Fibroblast of skin of right biceps (primary cell): ENCODE measurements at places on chromosomes 12 and 14.
A peak's percentile ranks its signal among the peaks of the same experiment; 100 is the strongest.

DNA sequence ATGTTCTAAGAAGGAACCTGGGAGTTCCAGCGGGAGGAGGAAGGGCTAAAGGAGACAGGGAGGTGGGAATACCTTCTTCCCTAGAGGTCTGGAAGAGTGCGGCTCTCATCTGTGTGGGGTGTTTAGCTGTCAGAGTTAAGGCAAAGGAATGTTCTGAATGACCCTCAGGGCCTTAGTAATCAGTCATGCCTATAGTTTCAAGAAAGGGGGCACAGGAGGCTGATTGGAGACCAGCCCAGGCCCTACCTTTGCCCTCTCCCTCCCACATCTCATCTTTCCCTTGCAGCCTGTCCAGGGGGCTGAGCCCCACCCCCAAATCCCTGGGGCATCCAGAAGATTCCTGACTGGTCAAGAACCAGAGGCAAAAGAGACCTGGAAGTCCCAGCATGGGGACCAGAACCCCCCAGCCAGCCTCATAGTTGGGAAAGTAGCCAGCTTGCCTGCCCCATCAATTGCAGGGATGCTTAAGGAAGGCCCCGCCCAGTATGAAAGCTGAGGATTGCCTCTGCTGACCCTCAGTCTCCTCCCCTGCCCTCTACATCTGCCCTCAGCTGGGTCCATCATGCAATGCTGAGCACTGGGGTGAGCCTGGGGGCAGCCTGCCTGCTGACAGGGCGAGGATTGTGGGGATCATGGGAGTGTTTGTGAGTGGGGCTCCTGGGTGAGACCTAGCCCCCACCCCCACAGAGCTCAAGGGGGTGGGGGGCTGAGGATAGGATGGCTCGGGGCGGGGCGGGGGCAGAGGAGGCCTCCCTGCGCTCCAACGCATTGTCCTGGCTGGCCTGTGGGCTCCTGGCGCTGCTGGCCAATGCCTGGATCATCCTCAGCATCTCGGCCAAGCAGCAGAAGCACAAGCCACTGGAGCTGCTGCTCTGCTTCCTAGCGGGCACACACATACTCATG, 1.8 kb downstream of the GPR162 start:
- DNase-seq: no peak

DNA sequence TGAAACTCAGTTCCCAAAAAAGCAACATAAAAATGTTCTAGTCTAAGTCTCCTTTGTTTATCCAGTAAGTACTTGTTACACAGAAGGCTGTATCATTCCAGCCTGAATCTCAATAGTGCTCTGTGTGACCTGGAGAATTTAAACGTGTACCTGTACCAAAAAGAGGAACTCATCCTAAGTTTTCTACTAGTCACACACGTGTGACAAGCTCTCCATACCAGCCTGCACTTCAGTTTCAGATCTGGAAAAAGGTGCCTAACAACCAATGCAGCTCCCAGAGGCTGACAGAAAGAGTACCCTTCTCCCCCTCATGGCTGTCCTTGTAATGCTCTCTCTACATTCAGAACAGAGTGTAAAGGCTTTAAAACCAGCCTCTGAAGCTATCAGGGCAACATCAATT, 27.4 kb downstream of the PPM1H start:
- no peak for DNase-seq

DNA sequence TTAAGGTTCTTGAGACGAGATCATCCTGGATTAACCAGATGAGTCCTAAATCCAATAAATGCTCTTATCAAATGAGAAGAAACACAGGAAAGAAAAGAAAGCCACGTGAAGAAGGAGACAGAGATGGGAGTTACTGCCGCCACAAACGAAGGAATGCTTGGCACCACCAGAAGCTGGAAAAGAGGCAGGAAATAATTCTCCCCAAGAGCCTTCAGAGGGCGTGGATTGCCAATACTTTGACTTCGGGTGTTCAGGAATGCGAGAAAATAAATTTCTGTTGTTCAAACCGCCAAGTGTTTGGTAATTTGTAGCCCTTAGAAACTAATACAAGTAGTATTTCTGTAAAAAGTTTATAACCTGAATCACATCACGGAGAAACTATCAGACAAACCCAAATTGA, 31.3 kb downstream of the ABCD2 start:
- DNase-seq: no peak

DNA sequence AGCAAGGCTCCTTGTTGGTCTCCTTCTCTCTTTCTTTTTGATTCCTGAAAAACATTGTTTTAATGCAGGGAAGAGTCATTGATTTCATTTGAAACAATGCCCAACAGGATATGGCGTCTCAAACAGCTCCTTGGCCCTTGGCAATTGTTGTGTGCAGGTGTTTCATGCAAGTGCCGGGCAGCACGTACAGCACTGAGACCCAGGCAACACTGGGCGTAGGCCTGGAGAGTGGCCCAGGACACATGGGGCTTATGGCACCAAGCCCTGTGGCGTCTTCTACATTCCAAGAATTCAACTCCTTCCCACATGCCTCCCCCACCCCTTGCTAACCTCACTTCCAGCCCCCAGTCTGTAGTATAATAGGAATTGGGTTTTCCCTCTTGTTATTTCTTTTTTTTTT, 230.4 kb downstream of the SPTSSA start:
- DNase-seq: no peak

DNA sequence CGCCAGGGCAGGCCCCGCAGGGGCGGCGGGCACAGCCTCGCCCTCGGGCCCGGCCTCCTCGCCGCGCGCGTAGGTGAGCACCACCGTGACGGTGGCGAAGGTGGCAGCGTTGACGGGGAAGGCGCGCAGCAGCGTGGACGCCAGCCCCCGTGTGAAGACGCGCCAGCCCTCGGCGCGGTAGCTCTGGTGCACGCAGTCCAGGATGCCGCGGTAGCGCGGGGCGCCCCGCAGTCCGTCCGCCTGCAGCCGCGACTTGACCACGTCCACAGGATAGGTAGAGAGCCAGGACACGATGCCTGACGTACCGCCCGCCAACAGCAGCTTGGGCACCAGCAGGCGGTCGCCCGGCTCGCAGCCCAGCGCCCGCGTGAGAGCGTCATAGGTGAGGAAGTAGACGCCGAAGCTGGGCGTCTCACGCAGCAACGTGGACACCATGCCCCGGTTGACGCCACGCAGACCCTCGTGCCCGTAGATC, 13.9 kb downstream of the SLC25A29 start:
- DNase-seq: no peak

GRCh38 chr14:104151566-104152245, 13.3 kb downstream of the KIF26A start:
- DNase-seq: no peak

- DNase-seq: no peak
These were observed 3.2 kb downstream of the DGLUCY start for GRCh38 chr14:91116913-91117588.

DNA sequence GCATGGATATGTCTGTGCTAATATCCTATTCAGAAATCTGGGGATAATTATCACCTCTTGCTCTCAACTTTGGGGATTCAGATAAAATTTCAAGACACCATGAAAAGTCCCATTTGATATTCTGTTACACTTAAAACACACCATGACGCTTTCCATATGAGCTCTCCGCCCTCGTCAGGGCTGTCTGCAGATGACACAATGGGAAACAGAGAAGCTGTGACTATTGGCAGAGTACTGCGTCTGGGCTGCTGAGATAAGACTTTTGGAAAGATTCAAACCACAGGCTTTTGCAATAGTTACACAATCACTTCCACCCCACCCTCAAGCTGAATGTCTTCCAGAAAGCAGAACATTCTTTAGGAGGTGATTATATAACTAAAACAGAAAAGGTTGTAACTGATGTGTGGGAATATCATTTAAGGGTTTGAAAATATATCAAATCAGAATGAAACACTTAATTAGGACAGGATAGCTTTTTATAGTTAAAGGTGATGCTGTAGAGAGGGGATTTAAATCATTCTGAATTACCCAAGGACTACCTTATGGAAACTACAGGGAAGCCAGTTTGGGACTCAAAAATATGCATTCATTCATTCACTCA, 75.3 kb upstream of the TMPO start:
- peak; percentile 96 for DNase-seq

DNA sequence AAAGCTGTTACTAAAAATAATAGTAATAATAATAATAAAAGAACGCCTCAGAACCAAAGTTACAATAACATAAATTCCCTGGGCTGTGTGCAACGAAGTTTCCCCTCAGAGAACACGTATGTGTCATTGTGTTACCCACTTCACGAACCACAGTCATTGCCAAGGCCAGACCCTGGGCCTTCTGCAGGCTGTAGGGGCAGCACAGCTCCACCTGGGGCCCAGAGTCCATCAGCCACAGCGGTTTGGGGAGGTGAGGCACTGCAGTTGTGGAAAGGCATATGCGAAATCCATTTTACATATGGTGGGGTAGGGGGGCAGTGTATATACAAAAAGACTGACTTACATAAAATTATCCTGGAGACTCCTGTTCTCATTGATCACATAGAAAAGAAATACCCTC, 56.1 kb downstream of the ESR2 start:
- no peak for DNase-seq

DNA sequence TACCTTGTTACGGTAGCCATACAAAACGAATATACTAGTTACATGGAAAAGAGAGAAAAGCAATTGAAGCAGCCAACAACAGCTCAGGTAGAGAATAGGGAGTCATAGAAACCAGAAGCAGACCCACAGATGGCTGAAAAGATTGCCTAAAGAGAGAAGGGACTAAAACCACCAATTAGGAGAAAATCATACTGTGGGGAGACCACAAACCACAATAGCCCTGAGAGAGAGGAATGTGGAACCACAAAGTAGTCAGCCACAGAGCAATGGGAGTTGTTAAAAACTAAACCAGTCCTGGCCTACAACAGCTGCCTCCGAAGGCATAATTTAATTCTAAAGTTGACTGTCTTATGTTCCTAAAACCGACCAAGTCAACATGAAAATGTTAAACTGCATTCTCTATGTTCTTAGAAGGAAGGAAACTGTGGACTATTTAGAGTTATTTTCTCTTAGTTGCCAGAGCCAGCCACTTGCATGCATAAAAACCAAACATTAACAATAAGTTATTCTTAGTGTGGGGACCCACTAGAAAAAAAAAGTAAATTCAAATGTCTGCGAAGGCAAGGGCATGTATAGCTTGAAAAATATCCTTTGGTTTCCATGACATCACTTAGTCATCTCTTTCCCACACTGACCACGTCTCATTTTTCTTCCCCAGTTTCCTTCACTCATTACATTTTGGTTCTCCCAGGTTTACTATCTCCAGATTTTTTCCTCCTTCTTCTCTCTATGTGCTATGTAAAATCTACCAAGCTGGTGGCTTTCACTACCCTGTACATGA, 398.1 kb downstream of the NOVA1 start:
- peak; percentile 89 for DNase-seq
